ENCODE measurements at places on chromosomes 2 and 18.

DNA sequence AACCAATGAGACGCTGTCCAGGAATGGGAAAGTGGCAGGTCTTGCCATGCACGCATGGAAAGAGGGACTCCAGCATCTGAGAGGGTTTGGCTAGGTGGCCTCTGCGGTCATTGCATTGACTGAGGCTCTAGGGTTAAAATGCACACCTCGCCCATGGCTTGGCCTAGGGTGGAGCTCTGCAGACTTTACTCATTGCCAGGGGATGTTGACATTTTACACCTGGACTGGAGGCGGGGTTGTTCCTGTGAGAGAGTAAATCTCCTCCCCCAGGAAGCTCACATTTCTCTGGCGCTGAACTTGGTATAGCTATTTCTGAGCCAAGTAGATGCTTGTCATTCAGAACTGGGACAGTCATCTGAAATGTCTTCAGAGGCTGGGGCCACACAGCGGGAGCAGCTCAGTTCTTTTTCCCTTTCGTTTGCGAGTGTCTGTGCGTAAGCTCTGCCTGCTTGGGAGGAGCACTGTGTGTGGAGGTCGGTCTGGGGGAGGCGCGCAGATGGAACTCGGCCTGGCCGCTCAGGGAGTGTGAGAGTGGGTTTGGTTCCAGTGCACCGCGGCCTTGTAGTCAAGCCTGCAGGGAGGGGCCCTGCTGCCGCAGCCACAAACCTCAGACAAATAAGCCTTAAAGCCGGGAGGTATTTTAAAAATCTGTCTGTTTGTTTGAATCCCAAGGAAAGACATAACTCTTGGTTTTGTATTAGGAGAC lies 76.5 kb downstream of the LPIN1 start:
- no peak for DNase-seq

GRCh38 chr2:202018950-202019349 lies 14.7 kb upstream of the FZD7 start:
- no peak for DNase-seq

GRCh38 chr2:127102521-127103242 lies 4.3 kb downstream of the BIN1 start:
- no peak for DNase-seq

GRCh38 chr2:15223887-15224286 lies 337.2 kb downstream of the NBAS start:
- no peak for DNase-seq

GRCh38 chr18:13271302-13271911 lies 52.8 kb downstream of the LDLRAD4 start:
- peak; percentile 61 for DNase-seq

GRCh38 chr2:190406805-190407204 lies 1.4 kb upstream of the MFSD6 start:
- no peak for DNase-seq

DNA sequence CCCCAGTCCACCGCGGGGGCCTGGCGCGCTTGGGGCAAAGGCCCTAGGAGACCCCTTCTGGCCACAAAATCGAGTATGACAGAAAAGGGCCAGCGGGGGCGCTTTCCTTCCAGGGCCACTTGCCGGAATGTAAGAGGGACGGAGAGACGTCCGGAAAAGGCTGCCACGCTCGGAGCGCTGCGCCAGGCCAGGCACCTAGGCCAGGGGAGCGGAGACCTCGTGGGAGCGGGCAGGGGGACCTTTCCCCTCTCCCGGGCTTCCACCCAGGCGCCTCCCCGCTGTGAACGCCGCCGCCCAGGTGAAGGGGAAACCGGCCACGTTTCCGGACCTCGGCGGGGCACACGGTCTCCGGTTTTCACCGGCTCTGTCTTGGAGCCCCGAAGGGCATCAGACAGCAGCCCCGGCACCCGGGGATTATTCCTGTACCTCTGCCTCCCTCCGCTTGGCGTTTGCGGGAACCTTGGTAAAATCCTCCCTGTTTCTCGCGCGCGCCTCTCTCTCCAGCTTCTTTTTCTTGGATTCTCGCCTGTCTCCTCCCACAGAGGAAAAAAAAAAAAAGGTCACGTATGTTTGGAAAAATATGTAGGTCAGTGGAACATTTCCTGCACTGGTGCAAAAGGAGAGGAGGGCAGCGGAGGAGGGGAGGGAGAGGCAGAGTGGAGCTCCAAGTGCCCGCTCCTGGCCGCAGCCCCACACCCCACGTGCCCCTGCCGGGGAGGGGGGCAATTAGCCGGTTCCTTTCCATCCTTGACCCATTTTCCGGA lies 1.2 kb upstream of the NPAS2 start:
- DNase-seq: peak; percentile 61

DNA sequence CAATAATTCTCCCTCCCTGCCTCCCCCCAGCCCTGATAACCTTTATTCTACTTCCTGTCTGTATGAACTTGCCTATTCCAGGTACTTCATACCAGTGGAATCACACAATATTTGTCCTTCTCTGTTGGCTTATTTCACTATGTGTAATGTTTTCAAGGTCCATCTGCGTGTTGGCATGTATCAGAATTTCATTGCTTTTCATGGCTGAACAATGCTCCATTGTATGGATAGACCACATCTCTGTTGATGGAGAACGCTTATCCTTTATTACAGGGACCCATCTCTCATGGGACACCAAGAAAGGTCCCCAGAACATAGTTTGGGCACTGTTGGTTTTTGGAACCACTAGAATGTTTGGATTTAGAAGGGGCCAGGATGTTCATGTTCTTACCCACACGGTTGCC lies 40.2 kb downstream of the ATOH8 start:
- DNase-seq: no peak

DNA sequence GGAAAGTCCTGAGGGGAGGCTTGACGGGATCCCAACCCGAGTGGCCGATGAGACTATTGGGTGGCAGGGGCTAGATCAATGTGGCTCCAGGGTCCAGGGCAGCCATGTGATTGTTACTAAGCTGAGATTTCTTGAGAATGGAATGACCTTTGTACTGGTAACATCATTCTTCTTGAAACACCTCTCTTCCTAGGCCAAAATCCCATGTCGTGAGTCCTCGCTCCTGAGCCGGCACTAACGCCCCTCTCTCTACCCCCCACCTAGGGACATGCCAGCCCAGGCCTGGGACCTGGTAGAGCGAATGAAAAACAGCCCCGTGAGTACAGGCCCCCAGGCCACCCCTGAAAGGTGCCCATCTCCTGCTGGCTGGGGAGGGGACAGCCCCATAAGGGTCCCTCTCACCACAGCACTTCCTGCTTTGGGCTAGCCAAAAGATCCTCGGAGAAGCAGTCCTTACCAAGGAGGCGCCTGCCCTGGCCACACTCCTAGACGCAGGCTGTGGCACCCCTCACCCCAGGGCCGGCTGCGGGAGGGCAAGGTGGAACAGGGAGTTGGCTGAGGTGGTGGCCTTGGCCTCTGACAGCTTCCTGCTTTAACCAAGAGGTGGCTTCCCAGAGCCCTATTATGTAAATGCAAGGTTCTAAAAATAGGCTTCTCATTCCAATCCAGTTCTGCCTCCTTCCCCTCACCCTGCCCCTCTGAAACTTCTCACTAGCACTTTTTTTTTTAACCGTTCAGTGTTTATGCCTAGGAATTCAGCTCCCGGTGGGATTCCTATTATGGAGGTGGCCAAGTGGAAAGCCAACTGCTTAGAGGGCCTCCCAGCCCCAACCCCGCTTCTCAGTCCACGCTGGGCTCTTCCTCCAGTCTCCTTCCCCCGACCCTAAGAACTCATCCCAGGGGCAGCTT lies 126.6 kb upstream of the PPP1CB start:
- DNase-seq: peak; percentile 92

DNA sequence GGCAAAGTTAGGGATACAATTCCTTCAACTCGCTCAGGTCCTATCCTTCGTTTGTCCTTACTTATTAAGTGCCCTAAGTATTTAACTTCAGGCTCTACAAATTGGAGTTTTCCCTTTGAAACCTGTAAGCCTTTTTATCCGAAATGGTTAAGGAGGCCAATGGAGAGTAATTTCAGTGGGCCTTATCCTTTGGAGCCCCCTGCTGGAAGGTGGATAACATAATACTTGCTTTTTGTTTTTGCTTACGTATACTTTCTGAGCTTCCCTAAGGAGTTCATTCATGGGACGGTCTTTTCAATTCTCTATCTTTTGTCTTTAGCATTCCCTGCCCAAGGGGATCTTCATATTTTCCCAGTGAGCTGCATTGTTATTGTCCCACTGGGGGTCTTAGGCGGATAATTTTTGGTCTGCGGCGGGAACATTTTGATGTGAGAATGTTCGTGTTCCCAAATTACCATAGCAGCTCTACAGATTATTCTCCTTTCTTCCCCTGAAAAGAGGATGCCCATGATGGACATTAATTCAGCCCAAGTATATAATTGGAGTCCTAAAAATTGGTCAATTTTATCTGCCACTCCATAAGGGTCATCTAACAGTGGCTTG lies 34.4 kb upstream of the TRAPPC8 start:
- DNase-seq: peak; percentile 30

- DNase-seq: peak; percentile 74
Observed at GRCh38 chr2:119106301-119106897, 52.2 kb downstream of the C1QL2 start.

DNA sequence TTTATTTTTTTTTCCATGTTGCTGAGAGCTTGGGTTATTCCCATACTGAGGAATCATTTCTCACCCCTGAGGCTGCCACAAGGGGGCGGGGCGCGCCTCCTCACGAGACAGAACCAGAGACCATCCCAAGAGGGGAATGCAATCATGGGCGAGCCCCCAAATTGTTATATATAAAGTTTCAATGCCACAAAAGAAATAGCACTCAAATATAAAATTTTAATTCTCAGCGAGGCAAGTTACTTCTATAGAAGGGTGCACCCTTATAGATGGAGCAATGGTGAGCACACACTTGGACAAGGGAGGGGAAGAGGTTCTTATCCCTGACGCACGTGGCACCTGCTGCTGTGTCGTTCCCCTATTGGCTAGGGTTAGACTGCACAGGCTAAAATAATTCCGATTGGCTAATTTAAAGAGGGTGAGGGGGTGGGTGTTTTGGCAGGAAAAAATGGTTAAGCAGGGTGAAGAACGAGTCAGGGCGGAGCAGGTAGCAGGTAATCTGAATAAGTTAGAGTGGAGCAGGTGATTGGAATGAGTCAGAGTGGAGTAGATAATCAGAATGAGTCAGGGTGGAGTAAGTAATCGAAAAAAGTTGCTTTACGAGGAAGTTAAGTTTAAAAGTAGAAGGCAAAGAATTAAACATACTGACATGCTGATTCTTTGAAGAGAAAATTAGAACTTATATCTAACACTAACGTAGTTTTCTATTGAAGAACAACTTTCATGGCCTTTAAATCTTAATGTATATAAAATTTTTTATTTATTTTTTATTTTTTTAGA lies 177.5 kb downstream of the MTCL1 start:
- no peak for DNase-seq

DNA sequence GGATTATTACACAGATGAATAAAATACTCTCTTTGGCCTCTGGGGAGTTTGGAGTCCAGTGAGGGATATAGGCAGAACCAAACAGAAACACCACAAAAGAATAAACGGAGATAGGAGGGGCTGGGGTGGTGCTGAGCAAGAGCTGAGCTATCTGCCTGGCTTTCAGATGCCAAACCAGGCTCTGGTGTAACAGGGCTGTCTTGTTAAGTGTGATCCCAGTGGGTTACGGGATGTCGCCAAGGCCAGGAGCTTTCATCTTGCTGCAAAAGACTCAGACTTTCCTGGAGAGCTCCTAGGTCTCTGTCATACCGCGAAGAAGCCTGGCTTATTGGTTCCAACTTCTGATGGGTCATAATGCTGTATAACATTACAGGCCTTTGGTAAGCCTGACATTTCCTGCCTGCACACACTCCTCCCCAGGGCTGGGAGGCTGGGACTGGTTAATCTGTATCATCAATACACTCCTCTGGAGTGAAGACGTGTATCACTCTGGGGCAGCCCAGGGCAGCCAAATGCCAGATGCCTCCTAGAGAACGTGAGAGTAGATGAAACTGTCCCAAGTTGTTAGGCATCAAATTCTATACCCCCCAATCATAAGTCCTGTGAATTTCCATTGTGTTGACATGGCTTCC lies 60.5 kb downstream of the STPG4 start:
- DNase-seq: no peak

GRCh38 chr2:2226326-2226725 lies 104.7 kb downstream of the MYT1L start:
- DNase-seq: no peak

DNA sequence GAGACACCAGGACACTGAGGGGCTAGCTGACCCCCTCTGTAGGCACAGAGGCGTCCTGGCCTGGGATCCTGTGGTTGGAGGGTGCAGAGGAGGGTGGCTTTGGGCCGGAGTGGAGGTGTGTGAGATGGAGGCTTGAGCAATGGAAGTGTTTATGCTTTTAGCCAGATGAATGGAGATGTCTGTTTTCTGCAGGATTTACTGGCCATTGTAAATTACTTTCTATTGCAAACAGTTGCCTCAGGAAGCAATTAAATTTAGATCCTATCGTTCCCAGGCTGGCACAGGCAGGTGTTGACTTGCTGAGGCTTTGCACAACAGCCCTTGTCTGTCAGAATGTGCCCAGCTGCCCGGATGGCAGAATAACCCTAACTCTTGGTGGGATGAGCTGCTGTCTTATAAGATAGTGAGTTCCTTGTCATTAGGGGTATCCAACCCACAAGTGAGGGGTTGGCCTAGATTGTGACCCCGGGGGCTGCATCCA lies 1.8 kb upstream of the ARID5A start:
- DNase-seq: no peak

- DNase-seq: no peak
Observed at GRCh38 chr2:215983581-215984351, 29.6 kb downstream of the MREG start.

DNA sequence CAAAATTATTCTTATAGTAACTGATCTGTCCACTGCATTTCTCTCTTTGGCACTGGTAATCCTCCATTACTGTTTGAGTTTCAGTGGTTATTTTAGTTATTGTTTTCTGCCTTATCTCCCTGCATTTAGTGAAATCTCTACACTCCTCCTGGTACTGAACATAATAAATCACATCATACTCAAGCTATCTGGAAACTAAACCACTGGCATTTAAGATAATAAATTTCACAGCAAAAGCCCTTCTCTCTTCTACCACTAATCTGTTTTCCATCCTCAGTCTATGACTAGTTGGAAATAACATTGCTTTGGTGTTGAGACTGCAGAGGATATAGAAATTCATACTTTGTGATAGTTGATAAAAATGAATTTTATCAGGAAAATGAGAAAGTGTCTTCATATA lies 399.3 kb upstream of the FSHR start:
- DNase-seq: no peak

- no peak for DNase-seq
Observed at GRCh38 chr18:10168477-10168876, 254.7 kb downstream of the VAPA start.

- no peak for DNase-seq
Observed at GRCh38 chr2:88556026-88556425, 71.2 kb downstream of the EIF2AK3 start.

All from lung (tissue), 17 donors.